ENCODE measurements at places on chromosomes 3 and 15.
A peak's percentile ranks its signal among the peaks of the same experiment; 100 is the strongest.

GRCh38 chr3:128342701-128343180 is 123.9 kb downstream of the DNAJB8 start:
- no peak for DNase-seq

DNA sequence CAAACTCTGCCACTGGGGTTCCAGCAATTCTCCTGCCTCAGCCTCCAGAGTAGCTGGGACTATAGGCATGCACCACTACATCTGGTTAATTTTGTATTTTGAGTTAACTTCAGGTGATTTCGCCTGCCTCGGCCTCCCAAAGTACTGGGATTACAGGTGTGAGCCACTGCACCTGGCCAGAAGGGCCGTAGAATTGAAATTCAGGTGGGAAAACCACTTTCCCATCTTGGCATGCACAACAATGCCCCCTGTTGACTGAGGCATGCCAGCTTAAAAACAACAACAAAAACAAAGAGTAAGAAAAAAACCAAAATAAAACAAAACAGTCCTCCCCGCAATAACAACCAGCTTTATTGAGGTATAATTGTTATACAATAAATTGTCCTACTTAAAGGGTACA is 32.6 kb upstream of the RAB11A start:
- DNase-seq = no peak

GRCh38 chr3:72109327-72110259 is 324.6 kb upstream of the PROK2 start:
- no peak for DNase-seq

DNA sequence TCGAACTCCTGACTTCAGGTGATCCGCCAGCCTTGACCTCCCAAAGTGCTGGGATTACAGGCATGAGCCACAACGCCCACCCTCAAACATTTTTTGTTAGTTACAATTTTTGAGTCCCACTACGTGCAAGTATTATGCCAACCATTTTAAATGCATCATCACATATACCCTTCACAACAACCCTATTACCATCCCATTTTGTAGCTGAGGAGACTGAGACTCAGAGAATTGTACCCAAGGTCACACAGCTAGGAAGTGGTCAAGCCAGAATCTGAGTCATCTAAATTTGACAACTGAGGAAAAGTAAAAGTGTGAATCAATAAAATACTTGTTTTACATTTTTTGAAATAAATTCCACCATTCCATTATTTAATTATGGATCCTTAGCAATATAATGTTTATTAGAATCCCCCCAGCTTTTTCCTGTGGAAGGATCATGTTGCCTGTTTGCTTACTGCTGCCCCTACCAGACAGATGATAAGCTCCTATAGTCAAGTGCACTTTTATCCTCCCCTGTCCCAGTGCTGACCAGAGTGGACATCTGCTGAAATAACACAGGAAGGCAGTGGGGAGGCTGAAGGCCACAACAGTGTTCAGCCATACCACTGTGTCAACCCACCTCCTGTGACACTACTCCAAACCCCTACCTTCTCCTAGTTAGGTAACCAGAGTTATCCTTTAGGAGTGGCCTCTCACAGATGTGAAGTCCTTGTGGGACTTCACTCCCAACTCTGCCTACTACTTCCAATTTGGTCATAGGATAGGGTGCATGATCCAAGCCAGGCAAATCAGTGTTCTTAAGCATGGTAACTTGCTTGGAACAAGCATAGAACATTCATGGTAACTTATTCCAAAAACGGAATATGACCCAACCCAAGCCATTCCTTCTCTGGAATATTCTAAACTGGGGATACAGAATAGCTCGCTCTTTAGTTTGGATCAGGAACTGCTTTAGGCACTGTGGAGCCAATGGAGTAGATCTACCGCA is 28.1 kb downstream of the PRKAR2A start:
- no peak for DNase-seq

DNA sequence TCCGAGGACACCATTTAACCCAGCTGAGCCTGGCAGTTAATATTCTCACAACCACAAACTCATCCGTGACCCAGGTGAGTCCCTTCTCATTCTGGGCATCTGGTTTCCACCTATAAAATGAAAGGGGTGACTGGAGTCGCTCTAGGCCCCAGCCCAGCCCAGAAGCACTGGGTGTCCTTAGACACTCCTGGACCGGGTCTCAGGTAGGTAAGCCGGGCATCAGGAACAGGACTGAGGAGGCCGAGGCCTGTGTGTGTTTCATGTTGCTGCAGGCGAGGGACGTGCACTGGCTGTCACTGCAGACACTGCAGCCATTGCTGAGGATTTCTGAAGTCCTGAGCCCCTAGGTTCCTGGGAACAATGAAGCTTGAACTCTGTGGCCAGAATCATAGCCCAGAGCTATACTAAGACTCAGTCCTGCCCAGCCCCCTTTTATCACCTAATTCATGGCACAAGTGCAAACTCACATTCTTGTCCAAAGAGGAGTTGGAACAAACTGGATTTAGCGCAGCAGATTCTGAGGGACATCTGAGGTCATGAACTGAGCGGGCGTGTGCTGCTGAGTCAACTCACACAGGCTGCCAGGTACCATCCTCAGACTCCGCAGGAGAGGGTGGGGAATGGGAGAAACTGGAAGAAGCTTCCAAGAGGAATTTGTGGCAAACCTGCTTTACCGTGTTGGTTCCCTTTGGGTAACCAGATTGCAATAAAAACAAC is 184.9 kb downstream of the FAM43A start:
- DNase-seq = peak; percentile 17

GRCh38 chr3:150675587-150675986 is 28.1 kb downstream of the ERICH6 start:
- no peak for DNase-seq

- DNase-seq = no peak
Measured at GRCh38 chr3:23649448-23649847, 156.3 kb upstream of the UBE2E1 start.

- no peak for DNase-seq
Measured at GRCh38 chr3:14758297-14758696, 60.5 kb upstream of the FGD5 start.

GRCh38 chr3:112860898-112861297 is 14.2 kb upstream of the CD200R1L start:
- no peak for DNase-seq

DNA sequence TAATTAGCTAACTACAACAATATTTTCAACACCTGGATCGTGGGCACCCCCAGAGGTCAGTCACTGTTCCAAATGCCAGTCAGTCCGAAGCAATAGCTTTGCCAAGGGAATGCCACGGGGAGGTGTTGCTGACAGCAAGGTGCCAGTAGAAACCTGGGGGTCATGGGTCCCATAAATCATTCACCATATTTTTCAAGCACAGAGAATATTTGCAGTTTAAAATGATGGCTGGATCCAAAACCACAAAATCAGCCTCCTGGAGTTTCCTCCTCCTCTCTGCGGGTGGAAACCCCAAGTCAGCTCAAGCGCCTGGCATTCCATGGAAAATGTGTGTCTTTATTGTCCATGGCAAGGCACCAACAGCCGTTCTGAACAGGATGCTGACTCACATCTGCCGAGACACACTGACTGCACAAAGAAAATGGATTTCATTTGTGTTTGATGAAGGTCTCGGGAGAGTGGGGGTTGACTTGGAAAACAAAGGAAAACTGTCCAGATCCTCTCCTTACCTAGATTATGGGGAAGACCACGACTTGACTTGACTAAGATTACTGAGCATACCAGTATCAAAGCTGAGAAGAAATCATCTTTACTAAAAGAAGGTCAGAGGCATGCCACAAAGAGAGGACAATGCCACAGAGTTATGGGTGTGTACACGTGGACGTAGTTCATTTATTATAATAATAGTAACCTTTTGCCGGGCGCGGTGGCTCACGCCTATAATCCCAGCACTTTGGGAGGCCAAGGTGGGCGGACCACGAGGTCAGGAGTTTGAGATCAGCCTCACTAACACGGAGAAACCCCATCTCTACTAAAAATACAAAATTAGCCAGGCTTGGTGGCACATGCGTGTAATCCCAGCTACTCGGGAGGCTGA is 26.4 kb downstream of the ANXA2 start:
- peak; percentile 99 for DNase-seq

- DNase-seq = no peak
Measured at GRCh38 chr3:126268866-126269265, 88.3 kb downstream of the KLF15 start.

GRCh38 chr15:57382215-57382614 is 5.9 kb downstream of the CGNL1 start:
- no peak for DNase-seq

DNA sequence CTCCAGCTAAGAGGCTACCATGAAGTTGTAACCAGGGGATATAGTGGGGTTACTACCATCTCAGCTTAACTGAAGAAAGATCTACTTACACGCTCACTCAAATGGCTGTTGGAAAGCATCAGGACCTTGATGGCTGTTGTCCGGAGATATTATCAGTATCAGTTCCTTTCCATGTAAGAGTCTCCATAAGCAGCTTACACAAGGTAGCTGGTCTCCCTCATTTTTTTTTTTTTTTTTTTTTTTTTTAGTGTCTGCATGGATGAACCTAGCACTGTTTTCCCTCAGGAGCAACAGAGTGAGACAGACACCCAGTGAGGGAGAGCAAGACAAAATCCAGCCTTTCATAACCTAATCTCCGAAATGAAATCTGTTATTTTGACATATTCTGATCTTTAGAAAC is 230.9 kb downstream of the CADM2 start:
- DNase-seq = no peak

DNA sequence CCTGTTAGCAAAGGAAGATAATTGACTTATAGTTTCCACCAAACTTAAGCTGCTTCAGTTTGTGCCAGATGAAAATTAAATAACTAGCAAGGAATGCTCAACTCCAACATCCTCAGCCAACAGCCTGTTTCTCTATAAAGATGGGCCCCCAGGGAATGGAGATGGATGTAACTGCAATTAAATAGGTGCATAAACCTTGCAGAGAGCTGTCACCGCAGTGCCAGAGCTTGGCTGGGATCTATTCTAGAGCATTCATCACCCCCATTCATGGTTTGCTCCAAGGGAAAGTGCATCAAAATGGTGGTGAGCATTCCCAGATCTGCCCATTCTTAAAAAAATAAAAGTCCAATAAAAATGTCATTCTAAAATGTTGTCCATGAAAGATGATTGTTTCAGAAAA is 19.7 kb upstream of the RORA start:
- no peak for DNase-seq

GRCh38 chr3:128468285-128468790 is 1.6 kb upstream of the DNAJB8 start:
- no peak for DNase-seq

- peak; percentile 33 for DNase-seq
Measured at GRCh38 chr3:148077318-148077923, 620.3 kb upstream of the AGTR1 start.

GRCh38 chr3:44128057-44128775 is 113.5 kb upstream of the TOPAZ1 start:
- DNase-seq = no peak

DNA sequence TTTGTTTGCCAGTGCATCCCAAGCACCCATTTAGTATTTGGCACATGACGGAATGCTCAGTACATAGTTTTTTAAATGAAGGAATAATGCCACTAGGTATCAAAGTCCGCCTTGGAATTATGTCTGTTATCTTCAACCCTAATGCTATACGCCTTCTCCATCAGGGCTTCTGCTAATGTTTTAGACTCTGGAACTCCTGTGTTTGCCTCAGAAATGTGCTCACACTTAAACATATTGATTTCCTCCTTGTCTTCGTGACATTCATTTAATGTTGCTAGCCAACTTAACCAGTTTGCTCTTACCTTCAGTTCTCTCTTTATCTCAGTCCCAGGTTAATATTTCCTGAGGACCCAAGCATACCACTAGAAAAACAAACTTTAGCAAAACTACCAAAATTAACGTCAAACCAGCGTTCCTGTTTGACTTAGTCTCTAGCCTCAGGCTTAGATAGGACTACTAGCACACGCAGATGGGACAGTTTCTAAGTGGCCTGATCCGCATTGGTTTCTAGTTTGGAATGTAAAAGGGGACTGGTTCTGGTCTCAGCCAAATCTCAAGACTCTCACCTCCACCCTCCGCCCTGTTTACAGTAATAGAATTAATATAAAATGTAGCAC is 81.4 kb downstream of the IL1RAP start:
- DNase-seq = no peak

DNA sequence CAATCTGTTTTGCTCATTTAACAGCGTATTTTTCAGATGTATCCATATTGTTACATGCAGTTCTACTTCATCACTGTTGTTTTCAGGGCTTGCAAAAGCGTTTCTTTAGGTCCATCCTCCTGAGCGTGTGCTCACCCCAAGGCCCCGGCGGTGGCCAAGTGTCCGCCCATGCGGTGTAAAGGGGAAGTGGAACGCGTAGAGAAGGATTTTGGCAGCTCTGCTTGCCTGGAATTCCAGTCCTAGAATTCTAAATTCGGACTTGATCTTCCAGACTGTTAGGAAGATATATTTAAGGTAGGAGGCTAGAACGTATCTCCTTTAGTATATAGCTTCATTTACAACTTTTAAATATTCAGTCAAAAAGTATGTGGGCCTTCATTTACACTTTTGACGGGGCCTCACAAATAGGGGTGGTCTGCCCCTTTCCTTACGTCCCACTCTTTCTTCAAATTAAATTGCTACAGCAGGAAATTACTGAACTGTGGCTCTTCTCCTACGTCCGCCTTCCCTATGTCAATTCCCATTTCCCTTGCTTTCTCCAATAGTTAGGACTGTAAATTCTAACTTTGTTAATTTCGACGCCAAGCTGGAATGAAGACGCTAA is 609 bp upstream of the TBC1D23 start:
- peak; percentile 36 for DNase-seq

DNA sequence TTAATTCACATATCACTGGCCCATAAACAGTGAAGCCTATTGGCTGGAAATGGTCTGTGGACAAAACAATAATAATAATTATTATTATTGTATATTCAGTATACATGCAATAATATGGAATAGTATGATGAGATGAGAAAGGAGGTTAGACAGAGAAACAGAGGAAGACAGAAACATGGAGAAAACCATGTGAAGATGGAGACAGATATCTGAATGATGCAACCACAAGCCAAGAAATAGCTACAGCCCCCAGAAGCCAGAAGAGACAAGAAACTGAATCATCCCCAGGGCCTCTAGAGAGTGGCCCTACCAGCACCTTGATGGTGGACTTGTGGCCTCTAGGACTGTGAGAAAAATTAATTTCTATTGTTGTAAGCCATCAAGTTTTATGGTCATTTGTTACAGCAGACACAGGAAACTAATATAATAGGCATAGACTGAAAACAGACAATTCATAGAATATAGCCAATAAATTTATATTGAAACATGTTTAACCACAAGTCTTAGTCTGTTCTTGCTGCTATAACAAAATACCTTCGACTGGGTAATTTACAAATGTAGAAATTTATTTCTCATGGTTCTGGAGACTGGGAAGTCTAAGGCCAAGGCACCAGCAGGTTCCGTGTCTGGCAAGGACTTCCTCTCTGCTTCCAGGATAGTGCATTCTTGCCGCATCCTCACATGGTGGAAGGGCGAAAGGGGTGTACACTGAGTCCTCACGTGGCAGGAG is 31.6 kb downstream of the MCF2L2 start:
- no peak for DNase-seq

DNA sequence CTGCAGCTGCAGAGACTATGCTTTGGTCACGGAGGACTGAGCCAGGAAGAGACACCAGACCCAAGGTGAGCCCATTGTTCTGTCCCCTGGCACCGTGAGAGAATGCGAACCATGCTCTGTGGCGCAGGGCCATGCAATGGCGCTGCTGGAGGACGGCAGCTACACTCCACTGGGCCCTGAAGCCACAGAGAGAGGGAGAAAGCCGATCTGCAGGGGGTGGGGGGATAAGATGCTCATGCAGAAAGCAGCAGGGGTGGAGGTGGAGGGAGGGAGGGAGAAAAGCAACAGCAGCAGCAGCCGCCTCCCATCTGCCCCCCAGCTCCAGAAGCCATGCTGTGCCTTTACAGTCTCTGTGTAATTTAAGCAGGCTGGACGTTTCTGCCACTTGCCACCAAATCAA is 5.3 kb downstream of the BDH1 start:
- no peak for DNase-seq

- DNase-seq = no peak
Measured at GRCh38 chr15:45603881-45604280, 16.7 kb downstream of the BLOC1S6 start.

All from EL (cell line).